Stimulated activated CD4-positive, alpha-beta T cell treated with anti-CD3 and anti-CD28 coated beads, Interleukin-4, amount 100 ng/mL, for 4 hours (primary cell): ENCODE measurements at places on chromosomes 7 and 10.

DNA sequence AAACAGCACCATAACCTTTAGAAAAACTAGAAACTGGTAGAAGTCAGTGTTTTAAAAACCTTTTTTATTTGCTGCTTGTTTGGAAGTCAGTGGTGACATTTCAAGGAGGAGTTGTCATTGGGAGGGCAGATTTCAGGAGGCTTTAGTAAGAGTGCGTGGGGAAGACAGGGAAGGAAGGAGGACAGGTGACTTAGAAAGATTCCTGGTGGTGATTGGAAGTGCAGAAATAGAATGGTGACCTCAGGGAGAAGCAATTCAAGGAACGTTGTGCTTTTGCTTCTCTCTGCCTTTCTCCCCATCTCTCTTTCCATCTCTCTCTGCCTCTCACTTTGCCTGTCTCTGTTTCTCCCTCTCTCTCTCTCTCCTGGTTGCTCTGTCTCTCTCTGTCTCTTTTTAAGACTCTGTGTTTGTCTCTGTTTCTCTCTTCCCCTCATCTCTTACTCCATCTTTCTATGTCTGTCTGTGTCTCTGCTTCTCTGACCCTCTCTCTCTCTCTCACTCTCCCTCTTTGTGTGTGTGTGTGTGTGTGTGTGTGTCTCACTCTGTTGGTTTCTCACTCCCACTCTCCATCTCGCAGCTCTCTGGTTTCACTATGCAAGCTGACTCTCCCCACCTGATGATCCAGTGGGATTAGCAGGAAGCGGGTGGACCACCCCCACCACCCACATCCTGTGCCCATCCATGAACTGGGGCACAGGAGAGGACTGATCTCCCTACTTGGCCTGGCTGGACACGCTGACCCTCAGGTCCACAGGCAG lies 10.9 kb upstream of the PFKP start:
- DNase-seq: no peak

DNA sequence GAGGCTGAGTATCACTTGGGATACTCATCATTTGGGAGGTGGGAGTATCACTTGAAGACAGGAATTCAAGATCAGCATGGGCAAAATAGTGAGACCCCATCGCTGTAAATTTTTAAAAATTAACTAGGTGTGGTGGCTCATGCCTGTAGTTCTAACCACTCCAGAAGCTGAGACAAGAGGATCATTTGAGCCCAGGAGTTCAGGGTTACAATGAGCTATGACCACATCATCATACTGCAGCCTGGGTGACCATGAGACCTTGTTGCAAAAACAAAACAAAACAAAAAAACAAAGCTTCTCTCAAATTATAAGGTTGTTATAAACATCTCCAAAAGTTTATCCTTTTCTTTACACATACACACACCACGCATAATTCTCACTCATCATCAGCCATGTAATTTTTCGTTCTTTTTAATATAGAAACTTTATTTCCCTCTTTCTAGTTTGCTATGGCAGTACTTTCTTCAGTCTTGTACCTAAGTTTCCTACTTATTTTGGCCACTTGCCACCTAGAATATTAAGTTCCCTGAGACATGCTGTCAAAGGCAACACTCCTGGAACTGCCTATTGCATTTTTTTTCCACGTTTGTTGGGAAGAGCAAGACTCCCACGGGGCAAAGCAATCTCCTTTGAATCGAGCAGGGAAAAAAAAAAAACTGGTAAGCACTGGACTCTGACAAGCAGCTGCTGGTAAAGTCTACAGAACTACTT lies 37.1 kb downstream of the SKIDA1 start:
- DNase-seq: no peak

- DNase-seq: no peak
These were observed 94.3 kb upstream of the AGBL3 start for GRCh38 chr7:134891696-134892678.

DNA sequence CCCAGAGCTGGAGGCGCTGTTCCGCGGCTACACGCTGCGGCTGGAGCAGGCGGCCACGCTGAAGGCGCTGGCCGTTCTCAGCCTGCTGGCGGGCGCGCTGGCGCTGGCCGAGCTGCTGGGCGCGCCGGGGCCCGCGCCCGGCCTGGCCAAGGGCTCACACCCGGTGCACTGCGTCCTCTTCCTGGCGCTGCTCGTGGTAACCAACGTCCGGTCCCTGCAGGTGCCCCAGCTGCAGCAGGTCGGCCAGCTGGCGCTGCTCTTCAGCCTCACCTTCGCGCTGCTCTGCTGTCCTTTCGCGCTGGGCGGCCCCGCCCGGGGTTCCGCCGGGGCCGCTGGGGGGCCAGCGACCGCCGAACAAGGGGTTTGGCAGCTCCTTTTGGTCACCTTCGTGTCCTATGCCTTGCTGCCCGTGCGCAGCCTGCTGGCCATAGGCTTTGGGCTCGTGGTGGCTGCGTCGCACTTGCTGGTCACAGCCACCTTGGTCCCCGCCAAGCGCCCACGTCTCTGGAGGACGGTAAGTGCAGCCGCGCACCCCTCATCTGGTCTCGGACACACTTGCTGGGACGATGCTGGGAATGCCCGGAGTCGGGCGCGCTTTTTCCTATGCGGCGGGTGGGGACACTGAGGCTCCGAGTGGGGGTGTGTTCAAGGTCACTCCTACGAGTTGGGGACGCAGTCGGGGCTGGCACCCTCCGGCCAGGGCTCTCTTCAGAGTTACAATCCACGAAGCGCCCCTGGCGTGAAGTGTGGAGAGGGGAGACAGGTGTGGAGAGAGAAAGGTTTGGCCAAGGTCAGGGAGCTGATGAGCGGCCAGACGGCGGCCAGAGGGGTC lies 717 bp downstream of the ADCY1 start:
- no peak for DNase-seq

DNA sequence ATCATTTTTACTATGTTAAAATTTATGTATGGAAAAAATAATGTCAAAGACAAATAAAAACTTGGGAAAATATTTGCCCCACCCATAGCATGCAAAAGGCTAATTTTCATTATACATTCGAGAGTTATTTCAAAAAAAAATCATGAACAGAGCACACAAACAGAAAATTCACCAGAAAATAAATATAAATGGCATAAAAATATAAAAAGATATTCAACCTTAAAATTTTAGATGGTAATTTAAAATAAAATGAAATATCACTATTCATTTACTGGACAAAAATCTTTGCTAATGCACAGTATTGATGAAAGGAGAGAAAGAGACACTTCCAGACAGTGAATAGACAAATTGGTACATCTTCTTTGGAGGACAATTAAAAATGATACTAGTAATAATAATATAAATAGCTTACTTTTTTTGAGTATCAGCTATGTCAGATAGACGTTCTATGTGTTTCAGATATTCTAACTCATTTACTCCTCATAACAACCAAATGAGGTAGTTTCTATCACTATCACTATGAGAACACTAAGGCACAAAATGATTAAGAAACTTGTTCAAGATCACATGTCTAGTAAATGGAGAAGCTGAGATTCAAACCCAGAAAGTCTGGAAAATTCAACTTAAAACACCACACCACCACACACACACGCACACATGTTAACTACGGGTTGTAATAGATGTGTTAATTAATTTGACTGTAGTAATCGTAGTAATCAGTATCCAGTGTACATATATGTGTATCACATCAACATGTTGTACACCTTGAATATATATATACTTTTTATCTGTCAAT lies 63.0 kb downstream of the CCDC71L start:
- no peak for DNase-seq

DNA sequence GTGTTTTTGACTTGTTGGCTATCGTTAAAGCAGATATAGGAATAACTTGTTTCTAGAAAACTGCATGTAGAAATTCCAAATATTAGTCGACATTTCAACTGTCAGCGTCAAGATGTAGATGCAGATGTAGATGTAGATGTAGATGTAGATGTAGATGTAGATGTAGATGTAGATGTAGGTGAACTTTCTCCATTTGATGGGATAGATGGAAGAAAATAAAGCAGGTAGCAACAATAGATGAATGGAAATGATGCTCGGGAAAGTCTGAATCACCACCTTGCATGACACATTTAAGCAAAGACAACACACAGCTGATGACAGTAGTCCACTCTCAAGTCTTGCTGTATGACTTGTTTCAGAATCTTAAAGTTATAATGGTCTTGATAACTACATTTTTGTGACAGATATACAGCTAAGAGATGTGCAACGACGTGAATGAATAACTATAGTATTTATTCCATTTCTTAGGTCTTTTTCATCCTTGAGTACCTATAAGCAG lies 53.5 kb downstream of the SND1 start:
- DNase-seq: no peak
